Smooth muscle cell of trachea (primary cell): ENCODE measurements at places on chromosomes 4 and X. TPM values are rescaled to one million over a fixed set of nuclear protein-coding genes. Genes with fewer than 3 reads are reported as not detected.

The MAGEA2 gene
- not detected in 2 replicates for total RNA-seq

The TEX13C gene
- not detected in 2 replicates for total RNA-seq

The BEND4 gene
- total RNA-seq = not detected in 2 replicates

The TLR2 gene
- total RNA-seq = 0.50 and 0.58 TPM in 2 replicates

The PHF8 gene
- total RNA-seq = 15.7 and 21.8 TPM in 2 replicates

The DMRTC1 gene
- total RNA-seq = not detected in 2 replicates

The SLITRK2 gene
- not detected in 2 replicates for total RNA-seq

The UGT8 gene
- under 0.01 and 0.17 TPM in 2 replicates for total RNA-seq

The TAF7L gene
- total RNA-seq = 0.50 and 0.58 TPM in 2 replicates

The LONRF3 gene
- under 0.01 and 0.33 TPM in 2 replicates for total RNA-seq

The RTL9 gene
- 0.17 and 0.29 TPM in 2 replicates for total RNA-seq

The GNL3L gene
- 22.0 and 23.8 TPM in 2 replicates for total RNA-seq

The CFP gene
- total RNA-seq = 0.15 and 0.33 TPM in 2 replicates

The RRH gene
- under 0.01 and 0.17 TPM in 2 replicates for total RNA-seq

The GAGE12H gene
- total RNA-seq = not detected in 2 replicates

The PLS3 gene
- 176 and 310 TPM in 2 replicates for total RNA-seq

The NPNT gene
- 0.29 and 1.5 TPM in 2 replicates for total RNA-seq

The SPANXA1 gene
- not detected in 2 replicates for total RNA-seq

The BGN gene
- total RNA-seq = 10.5 and 57.7 TPM in 2 replicates

The CACNA1F gene
- under 0.01 TPM in 2 replicates for total RNA-seq

The RIPPLY1 gene
- not detected in 2 replicates for total RNA-seq

The TCEANC gene
- total RNA-seq = 2.6 and 3.3 TPM in 2 replicates

The PABPC4L gene
- total RNA-seq = 0.17 and 0.58 TPM in 2 replicates

The CPE gene
- 9.2 and 30.8 TPM in 2 replicates for total RNA-seq

The TBC1D8B gene
- total RNA-seq = 17.5 and 23.7 TPM in 2 replicates

The PCYT1B gene
- 0.15 and 0.17 TPM in 2 replicates for total RNA-seq

The SPANXD gene
- not detected in 2 replicates for total RNA-seq

The LAS1L gene
- 14.9 and 24.9 TPM in 2 replicates for total RNA-seq

The LRCH2 gene
- total RNA-seq = 6.9 and 11.9 TPM in 2 replicates

The CT45A1 gene
- total RNA-seq = not detected in 2 replicates

The ADAMTS3 gene
- 4.0 and 5.1 TPM in 2 replicates for total RNA-seq

The ZCCHC18 gene
- 0.33 TPM in 1 of 2 replicates, not detected in the other for total RNA-seq

The CXCL9 gene
- not detected in 2 replicates for total RNA-seq

The FOXP3 gene
- not detected in 2 replicates for total RNA-seq

The ARX gene
- not detected in 2 replicates for total RNA-seq

The SLC38A5 gene
- 56.4 and 78.2 TPM in 2 replicates for total RNA-seq

The HSFX2 gene
- total RNA-seq = not detected in 2 replicates

The PAGE4 gene
- total RNA-seq = not detected in 2 replicates

The C4orf50 gene
- under 0.01 TPM in 1 of 2 replicates, not detected in the other for total RNA-seq
